ENCODE measurements at places on chromosomes 1 and 21.

DNA sequence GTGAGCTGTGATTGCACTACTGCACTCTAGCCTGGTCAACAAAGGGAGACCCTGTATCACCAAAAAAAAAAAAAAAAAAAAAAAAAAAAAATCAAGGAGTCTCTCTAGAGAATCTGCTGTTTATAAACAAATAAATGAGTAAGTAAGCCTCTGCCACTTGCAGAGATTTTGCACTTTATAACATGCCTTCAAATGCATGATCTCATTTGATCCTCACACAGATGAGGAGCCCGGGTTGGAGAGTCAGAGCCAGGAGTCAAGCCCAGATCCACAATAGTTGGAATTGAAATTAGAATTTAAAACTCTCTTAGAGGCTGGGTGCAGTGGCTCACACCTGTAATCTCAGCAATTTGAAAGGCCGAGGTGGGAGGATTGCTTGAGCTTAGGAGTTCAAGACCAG is 4.0 kb downstream of the PRELP start:
- no peak for DNase-seq

DNA sequence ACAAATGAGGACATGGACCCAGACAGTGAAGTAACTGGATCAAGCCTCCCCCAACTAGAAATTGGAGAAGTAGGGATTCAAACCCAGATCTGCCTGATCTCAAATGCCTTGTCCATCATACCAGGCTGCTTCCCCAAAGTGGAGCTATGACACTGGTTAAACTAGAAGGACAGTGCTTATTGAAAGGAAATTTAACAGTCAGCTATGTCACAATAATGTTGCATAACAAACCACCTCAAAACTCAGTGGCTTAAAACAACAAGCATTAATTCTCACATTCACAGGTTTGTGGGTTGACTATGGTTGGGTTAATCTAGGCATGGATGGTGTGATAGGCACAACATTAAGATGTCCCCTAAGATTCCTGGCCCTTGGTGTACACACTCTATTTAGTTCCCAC is 107.1 kb downstream of the TAS1R2 start:
- no peak for DNase-seq

DNA sequence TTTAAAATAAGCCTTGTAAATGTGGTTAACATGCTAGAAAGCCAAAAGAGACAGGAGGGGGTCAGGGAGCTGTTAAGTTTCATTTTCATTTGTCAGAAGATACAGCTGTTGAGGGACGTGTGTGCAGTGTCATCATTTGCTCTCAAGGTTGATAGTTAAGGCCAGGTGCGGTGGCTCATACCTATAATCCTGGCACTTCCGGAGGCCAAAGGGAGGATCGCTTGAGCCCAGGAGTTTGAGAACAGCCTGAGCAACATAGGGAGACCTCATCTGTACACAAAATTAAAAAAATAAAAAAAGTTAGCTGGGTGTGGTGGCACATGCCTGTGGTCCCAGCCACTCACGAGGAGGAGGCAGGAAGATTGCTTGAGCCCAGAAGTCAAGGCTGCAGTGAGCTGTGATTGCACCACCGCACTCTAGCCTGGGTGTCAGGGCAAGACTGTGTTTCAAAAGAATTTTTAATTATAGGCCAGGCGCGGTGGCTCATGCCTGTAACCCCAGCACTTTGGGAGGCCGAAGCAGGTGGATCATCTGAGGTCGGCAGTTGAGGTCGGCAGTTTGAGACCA is 22.7 kb downstream of the ZBTB8OS start:
- no peak for DNase-seq

DNA sequence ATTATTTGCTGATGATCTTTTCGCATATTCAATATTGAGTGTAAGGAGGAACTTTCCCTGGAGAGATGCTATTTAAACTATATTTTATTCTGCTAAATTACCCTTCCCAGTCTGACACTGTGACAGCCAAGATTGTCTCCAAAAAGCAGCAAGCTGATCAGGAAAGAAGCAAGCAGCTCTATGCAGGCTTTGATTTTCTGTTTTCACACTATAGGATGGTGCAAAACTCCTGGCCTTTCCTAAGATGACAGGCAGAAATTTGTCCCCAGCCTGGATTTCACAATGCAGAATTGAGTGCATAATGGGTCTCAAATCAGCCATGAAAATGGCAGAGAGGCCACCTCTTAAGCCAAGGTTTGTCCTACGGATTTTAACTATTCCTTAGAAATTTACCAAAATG is 1.1 kb downstream of the SGIP1 start:
- DNase-seq, result no peak

DNA sequence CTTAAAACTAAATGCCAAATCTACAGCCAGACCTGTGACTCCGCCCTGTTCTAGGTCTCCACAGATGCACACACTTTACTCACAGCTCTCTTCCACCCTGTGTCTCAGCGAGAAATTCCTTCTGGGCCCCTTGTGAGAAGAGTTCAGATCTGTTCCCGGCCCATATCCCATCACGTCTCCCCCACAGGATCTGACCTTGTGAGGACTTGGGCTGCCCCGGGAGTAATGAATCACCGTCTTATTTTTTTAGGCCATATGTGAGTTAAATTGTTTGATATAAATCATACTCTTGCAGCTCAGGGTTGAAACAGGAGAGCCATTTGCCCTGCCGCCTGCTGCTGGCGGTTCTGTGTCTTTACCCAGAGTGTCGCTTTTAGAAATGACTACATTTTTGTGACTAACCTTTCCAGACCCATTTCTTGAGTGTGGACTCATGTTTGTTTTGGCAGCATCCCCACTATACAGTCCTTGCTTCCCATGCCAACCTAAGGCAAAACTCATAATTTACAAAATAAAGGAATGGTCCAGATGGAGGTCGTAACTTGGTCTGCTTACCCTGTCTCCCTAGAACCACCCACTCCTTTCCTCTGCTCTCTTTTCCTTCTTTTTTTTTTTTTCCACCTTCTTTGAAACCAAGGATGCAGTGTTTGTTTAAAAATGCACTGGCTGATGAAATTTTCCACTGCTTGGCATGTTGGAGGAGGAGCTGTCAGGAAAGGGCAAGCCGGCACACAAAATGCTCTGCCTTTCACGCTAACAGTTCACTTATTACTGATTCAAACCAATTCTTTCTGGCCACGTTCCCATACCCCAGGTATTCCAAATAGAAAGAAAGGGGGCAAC is 98.0 kb upstream of the C1orf105 start:
- DNase-seq, result peak; percentile 62

- no peak for DNase-seq
Measured at GRCh38 chr1:30681782-30682181, 41.6 kb downstream of the MATN1 start.

GRCh38 chr1:147665521-147665920 is 4.8 kb downstream of the ACP6 start:
- DNase-seq, result no peak

GRCh38 chr1:2639203-2639602 is 6.4 kb upstream of the MMEL1 start:
- DNase-seq, result peak; percentile 60

DNA sequence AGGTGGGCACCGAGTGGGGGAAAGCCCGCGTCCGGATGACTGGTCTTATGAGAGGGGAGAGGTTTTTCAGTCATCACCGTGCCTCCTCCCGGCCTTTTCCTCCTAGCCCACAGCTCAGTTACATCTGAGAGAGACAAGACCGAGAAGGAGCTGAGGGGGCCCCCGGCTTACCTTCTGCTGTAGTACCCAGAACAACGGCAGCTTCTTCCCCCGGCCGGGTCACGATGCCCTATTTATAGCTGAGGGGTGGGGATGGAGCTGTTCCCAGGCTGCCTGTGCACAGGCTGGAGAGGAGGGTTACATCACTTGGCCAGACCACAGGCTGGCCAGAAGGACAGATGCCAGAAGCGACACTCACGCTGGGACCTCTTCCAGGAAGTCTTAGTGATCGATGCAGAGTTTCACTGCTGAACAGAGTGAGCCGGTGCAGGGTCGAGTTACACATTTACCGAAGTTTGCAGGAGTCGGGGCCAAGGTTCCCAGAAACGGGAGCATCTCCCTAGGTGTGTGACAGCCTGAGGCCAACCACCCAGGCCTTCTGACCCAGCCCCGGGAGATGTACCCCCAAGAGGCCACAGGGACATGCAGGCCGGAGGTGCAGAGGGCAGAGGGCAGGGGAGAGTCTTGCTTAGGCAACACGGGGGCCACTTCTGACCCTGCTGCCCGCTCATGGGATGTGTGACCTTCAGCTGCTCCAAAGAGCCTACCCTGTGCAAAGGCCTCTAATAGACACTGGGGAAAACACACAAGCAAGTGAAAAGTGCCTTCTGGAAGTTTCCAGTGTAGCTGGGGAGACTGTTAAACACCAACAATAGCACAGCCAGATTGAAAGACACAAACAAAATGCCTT is at the start of gene AGT:
Gene AGT (minus strand): TSS at position 208 of the 850 bp plus-strand sequence. CDS start 3,299 bp downstream, outside the sequence.
- DNase-seq, result peak; percentile 90

DNA sequence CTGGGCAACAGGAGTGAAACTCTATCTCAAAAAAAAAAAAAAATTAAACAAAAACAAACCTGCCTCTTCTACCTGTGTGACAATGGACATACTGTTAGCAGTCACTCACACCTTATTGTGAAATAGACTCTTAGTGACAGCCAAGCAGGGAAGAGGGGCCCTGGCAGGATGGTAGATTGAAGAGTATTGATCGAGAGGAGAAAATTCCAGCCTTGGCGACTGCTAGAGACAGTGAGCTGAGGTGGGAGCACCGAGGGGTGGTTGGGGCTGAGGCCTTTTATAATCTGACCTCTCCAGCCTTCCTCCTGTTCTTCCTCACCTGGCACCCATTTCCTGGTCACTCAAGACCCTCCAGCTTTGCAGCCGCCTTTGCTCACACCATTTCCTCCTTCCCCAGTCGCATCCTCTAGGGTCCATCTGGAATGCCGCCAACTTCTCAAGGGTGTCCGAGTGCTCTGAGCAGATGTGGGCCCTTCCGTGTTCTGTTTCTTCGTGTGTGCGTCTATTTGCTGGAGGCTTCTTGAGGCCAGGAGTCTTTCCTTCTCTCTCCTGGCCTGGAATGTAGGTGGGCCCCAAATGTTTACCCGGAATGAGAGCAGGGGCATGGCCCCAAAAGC is 196.9 kb upstream of the TMEM51 start:
- DNase-seq, result no peak

DNA sequence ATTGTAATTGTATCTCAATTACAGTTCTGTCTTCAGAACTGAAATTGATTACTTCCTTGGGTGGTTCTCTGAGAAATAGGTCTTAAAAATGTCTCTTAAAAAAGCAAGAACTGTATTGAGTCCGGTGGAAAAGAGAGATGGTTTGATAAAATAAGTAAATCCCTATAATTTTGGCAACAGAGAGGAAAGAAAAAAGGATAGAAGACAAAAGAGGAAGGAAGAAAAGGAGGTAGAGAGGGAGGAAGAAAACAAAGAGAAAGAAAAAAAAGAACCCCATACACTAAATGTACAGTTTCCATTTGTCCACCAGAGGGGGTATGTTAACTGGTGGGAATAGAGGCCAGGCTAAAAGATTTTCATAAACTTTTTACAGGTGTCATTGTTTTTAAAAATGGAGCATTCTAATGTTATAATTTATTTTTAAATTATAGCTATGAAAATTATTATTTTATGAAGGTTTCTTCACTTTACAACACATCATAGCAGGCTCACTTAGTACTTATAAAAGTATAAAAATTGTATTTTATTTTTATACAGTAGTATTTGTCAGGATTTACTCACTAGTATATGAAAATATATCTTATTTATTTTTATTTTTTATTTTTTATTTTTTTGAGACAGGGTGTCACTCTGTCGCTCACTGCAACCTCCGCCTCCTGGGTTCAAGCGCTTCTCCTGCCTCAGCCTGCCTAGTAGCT is 2.1 kb upstream of the UBE2T start:
- no peak for DNase-seq

GRCh38 chr1:61420909-61421835 is 303.8 kb downstream of the TM2D1 start:
- peak; percentile 67 for DNase-seq
